ENCODE measurements at places on chromosomes 2 and 18. TPM values are rescaled to one million over a fixed set of nuclear protein-coding genes. Genes with fewer than 3 reads are reported as not detected.
A peak's percentile ranks its signal among the peaks of the same experiment; 100 is the strongest.

DNA sequence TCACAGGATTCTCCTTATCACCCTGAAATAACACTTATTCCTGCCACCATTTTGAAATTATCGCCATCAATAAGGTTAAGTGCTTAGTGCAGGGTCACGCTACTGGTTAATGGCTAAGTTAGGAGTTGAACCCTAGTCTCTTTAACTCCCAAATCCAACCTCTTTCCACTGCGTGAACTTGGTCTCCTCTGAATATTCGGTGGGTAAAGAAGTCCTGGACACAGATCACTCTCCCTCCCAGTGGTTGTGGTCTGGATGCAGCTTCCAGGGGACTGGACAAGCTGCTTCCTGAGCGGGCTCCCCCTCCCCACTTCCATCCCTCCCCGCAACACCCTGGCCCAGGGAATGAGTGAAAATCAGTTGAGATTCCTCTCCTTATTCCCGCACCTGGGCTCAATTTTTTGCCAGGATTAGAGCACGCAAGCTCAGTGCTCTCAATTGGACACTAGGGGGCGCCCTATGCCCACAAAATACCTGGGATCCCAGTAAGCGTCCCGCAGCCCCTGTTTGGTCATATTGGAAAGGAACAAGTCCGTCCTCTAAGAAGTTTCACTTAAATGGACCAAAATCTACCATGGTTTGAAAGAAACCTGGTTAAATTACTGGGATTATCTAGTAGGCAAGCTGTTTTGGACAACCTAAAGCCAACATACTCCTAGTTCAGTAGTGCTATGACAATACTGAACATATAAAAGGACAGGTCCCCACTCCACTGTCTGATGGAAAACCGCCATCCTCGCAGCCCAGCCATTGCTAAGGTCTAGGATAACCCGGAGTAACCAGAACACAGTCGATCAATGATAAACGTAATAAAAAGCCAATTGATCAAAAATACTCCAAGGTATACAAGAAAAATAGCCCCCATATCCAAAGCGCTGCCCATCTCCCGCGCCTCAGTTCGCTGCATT is 40.4 kb downstream of the DHRS9 start:
- DNase-seq = peak; percentile 75
- no peak overlapping the region for H3K27ac ChIP-seq
- H3K4me3 ChIP-seq = no peak overlapping the region
- H3K36me3 ChIP-seq = no peaks in the 10 kb centered on the region
- H3K27me3 ChIP-seq = peaks cover 50% of the 10 kb centered on the region

The SCYGR5 gene
- total RNA-seq = not detected

The IL36G gene
- not detected for total RNA-seq

DNA sequence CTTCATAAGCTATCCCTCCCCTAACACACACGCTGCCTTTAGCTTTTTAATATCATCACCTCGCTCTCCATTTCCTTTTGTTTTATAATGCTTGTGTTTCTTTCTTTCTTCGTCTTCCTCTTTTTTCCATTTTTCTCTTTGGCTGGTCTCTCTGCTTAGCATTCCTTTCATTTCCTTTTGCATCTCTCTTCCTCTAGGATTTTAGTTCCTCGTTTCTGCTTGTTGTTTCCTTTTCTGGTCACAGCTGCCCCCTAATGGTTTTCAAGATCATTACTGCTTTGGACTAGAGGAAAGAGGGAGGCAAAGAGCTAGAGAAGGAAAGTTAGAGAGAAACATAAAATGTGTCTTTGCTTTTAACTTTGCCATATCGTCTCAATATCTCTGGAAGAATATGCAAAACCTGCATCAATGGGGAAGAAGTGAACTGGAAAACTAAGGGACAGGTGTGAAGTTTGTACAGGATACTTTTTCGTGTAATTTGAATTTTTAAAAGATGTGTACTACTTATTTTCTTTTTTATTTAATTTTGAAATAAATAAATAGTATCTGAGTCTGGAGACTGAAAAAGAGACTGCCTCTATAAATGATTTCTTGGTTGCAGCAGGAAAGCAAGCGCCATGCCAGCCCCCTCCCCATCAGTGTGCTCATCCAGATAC is 6.3 kb upstream of the NRP2 start:
- no peaks in the 10 kb centered on the region for H3K27me3 ChIP-seq
- H3K4me1 ChIP-seq = 0 out of 2 replicates have a peak, but pooled peaks cover 8% of the 10 kb centered on the region
- H3K4me3 ChIP-seq = peak overlapping the region; percentile 51

GRCh38 chr2:218276986-218277755 is 6.9 kb downstream of the PNKD start:
- peaks cover 21% of the 10 kb centered on the region for H3K36me3 ChIP-seq
- H3K27me3 ChIP-seq = no peaks in the 10 kb centered on the region
- H3K4me3 ChIP-seq = no peak overlapping the region
- DNase-seq = peak; percentile 15

DNA sequence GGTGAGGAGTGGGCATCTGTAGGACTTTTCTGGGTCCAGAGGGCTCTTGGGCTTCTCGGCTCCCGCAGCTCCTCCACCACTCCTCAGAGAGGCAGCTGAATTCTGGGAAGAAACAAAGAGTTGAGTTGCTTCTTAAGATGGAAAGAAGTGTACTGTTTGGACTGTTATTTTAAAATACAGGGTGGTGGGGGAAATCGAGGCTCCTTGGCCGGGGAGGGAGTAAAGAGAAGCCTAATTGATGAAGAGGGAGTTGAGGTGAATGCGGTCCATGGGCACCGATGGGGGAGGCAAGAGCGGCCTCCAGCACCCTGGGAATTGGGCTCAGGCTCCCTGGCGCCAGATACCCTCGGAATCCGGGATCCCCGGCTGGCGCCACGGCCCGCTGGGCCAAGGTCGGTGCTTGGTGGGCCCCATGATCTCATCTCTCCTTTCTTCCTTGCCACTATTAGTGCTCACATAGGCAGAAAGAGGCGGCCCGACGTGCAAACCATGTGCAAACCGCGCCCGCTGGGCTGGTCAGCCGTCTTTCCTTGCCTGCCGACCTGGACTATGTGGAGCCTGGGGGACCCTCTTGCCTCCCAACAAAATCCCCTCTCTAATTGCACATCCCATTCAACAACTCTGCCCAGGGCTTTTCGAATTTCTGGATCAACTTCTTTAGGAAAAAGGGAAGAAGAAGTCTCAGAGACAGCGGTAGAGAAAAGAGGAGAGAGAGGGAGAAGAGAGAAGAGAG is 604 bp upstream of the SIX3 start:
- H3K27me3 ChIP-seq = peaks cover 94% of the 10 kb centered on the region
- H3K27ac ChIP-seq = no peak overlapping the region
- DNase-seq = no peak
- peak overlapping the region; percentile 61 for H3K4me3 ChIP-seq
- H3K36me3 ChIP-seq = no peaks in the 10 kb centered on the region

GRCh38 chr2:160581035-160581434 is 87.4 kb upstream of the RBMS1 start:
- H3K4me1 ChIP-seq = peaks cover 59% of the 10 kb centered on the region
- no peaks in the 10 kb centered on the region for H3K36me3 ChIP-seq
- H3K27ac ChIP-seq = no peak overlapping the region
- peak; percentile 65 for DNase-seq

Data from GM23248 (cell line).